SK-N-SH (cell line): ENCODE measurements at places on chromosomes 7 and 10. TPM values are rescaled to one million over a fixed set of nuclear protein-coding genes. Genes with fewer than 3 reads are reported as not detected.

CH25H gene
- polyA plus RNA-seq = not detected in 2 replicates

GRCh38 chr10:36808625-36809362 is 316.6 kb upstream of the ANKRD30A start:
- H3K4me1 ChIP-seq = peaks cover under 1% of the 10 kb centered on the region; the same call in 1 of the 2 replicates
- H3K27me3 ChIP-seq = no peaks in the 10 kb centered on the region
- H3K36me3 ChIP-seq = no peaks in the 10 kb centered on the region
- no peak for DNase-seq
- H3K27ac ChIP-seq = no peak overlapping the region

- H3K4me1 ChIP-seq = no peaks in the 10 kb centered on the region; the same call in 1 of the 2 replicates
- no peaks in the 10 kb centered on the region for H3K27me3 ChIP-seq
- no peak overlapping the region for H3K4me3 ChIP-seq
- no peak for DNase-seq
These were observed 113.3 kb downstream of the EBF3 start for GRCh38 chr10:129850790-129851189.

GRCh38 chr10:5559642-5560141 is 34.9 kb downstream of the CALML3 start:
- no peak overlapping the region for H3K4me3 ChIP-seq
- no peaks in the 10 kb centered on the region for H3K36me3 ChIP-seq
- no peak overlapping the region; the same call in 1 of the 2 replicates for H3K27ac ChIP-seq

DNA sequence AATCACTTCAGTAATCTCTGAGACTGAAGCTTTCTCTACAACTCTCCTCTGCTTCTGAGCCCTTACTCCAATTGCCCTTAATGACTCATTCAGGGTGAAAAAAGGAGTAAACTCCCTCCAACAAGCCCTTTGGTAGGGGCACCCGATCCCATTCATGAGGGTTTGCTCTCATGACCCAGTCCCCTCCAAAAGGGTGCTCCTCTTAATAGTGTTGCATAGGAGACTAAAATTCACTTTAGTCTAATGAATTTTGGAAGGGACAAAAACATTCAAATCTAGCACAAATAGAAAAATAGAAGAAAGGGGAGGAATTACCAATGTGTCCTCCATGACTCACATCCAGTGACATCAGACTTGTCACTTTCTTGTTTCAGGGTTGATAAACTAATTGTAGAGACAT is 66.2 kb upstream of the CCNY start:
- H3K27me3 ChIP-seq = no peaks in the 10 kb centered on the region
- no peak overlapping the region for H3K27ac ChIP-seq
- H3K4me1 ChIP-seq = no peaks in the 10 kb centered on the region
- no peaks in the 10 kb centered on the region for H3K36me3 ChIP-seq

DNA sequence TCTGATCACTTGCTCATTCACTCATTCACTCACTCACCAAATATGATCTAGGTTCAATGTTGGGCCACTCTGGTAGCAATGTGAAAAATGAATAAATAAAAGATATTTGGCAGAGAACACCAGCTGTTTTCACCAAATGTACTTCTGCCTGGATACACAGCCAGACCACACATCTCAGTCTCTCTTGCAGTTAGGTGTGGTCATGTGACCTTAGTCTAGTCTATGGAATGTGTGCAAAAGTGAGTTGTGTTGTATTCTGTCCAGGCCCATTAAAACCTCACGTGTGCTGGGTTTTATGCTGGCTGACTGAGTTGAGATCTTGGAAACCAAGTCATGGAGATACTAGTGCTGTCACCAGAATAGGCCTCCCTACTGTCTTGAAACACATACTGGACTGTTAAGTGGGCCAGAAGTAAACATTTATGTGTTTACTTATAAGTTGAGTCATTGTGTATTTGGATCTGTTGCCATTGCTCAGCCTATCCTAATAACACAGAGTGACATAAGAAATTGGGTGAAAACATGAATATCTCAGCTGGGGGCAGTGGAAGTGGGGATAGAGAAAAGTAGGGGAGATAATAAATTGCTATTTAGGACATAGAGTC is 145.5 kb downstream of the PTEN start:
- H3K27me3 ChIP-seq = no peaks in the 10 kb centered on the region
- H3K4me3 ChIP-seq = no peak overlapping the region
- no peak overlapping the region for H3K27ac ChIP-seq

DNA sequence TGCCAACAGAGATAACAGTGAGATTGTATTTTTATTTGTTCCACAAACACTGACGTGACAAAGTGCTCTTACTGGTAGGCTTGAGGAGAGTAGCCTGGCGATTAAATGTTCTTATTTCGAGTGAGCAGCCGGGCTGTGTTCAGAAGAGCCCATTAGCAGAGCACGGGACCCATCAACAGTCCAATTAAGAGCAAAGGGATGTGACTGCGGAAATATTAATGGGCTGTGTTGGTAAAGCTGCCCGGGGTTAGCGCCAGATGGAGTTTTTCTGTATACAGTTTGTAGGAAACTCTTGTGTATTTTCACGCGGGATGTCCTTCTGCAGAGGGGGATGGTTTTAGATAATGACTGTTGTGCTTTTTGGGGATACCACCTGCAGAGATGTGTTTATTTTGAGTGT is 104.3 kb downstream of the KIAA1217 start:
- H3K4me3 ChIP-seq = no peak overlapping the region
- DNase-seq = peak; percentile 60
- H3K36me3 ChIP-seq = no peaks in the 10 kb centered on the region
- no peaks in the 10 kb centered on the region for H3K27me3 ChIP-seq
- H3K4me1 ChIP-seq = peaks cover 2% of the 10 kb centered on the region; the same call in 1 of the 2 replicates

- DNase-seq = no peak
- no peaks in the 10 kb centered on the region for H3K27me3 ChIP-seq
- no peaks in the 10 kb centered on the region for H3K36me3 ChIP-seq
- no peak overlapping the region for H3K27ac ChIP-seq
These were observed 65.5 kb upstream of the GRB10 start for GRCh38 chr7:50848203-50848602.

TMEM26 gene
- polyA plus RNA-seq = 0.05 and 0.06 TPM in 2 replicates

DNA sequence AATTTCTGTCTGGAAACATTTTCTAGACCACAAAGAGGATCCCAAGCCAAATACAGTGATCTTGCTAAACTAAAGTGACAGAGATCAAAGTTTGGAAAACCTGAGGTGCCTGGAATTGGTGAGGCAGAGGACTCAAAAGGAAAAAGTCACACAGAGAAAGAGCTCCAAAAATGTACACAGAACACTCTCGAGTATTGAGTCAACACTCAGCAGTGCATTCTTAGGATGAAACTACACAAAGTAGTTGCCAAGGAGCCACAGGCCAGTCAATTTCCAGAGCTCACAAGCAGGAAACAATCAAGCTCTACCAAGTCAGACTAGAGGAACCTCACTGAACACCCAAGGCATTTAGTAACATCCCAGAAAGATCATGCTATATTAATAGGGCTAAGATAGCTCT is 61.3 kb downstream of the MICU1 start:
- H3K4me1 ChIP-seq = no peaks in the 10 kb centered on the region
- peaks cover 7% of the 10 kb centered on the region; the same call in 1 of the 2 replicates for H3K36me3 ChIP-seq
- no peak for DNase-seq

DNA sequence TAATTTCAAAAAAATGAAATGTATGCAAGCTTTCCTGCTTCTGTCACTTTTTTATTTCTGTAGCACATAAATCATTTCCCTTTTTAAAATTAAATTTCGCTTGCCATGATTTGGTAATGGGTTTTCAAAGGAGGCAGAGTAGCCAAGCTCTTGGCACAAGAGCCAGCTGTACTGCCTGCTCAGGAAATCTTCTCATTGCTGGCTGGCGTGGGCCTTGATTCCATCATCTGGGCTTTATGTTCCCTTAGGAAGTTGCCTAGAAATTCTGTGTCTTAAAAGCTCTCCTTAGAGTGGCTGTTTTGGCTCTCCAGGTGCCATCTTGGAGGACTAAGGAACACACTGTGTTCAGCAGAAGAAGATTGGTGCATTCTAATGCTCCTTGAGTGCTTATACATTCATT is 107.4 kb downstream of the ARID5B start:
- H3K4me3 ChIP-seq = no peak overlapping the region
- no peaks in the 10 kb centered on the region for H3K27me3 ChIP-seq
- H3K4me1 ChIP-seq = peaks cover 6% of the 10 kb centered on the region
- H3K36me3 ChIP-seq = peaks cover 8% of the 10 kb centered on the region
- no peak for DNase-seq
